Cerebellum (tissue), 4 donors: ENCODE measurements at places on chromosomes 2 and 18. TPM values are rescaled to one million over a fixed set of nuclear protein-coding genes. Genes with fewer than 3 reads are reported as not detected.
A peak's percentile ranks its signal among the peaks of the same experiment; 100 is the strongest.

CFAP65 gene
- 1.00 TPM for total RNA-seq

CDH2 gene
- total RNA-seq: 134 TPM

GULP1 gene
- 70.8 TPM for total RNA-seq

RTKN gene
- 11.0 TPM for total RNA-seq

DNA sequence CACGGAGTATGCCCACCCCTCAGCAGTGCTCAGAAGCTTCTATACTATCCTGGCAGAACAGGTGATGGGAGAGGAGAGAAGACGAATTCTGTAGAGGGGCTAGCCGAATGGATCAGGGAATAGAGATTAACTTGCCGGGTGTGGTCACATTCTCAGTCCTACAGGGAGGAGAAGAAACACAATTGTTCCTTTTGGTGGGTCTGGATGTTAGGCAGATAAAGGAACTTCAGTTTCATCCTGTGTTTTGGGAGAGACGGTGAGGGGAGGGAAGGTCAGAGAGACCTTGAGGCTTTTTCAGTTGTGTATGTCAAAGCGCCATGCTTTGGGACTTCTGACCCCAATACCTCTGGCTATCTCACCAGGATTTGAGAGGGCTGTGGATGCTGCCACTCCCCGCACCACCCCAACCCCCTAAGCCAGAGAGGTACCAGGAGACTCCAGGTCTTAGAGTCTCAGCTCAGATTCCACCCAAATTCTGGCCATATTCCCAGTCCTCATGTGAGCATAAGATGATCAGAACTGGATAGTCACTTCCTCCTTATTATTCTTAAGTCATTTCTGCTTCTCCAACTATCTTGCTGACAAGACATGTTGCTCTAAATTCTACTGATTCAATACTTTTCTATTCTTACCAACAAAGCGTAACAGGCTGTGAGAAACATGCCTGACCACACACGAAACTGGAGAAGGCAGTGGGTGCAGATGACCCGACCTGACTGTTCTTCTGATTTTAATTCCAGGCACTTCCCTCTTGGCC, 2.3 kb upstream of the TMEM37 start:
- DNase-seq: no peak

GRCh38 chr2:64493788-64494187, 30.3 kb upstream of the AFTPH start:
- no peak for DNase-seq

- no peak for DNase-seq
These were observed 234.3 kb downstream of the CDCA7 start for GRCh38 chr2:173588931-173589369.

DNA sequence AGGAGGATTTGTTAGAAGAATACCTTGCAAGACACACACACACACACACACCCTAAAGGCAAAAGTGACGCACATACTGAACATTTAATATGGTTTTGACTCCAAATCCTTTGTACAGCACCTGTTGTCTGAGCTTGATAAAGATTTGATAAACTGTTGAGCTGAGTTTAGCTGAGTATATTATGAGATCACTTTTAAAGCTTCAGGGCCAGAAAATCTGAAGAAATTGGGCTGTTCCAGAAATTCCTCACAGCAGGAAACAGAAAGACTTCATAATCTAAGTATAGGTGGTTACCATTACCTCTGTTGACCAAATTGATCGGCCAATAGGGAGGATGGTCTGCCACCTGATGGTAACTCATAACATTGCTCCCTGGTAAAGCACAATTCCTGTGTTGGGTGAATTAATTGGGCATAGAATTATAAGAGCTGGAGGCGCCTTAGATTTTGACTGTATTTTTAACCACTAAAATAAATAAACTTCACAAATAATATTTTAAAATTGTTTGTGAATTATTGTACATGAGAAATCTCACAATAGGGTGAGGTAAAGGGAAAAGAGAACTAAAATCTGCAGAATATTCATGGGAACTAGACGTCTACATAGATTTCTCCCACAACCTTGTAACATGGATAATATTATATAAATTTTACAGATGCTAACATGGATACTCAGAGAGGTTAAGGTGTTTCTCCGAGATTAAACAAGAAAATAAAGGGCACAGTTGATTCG, 21.8 kb upstream of the RPIA start:
- peak; percentile 26 for DNase-seq

DNA sequence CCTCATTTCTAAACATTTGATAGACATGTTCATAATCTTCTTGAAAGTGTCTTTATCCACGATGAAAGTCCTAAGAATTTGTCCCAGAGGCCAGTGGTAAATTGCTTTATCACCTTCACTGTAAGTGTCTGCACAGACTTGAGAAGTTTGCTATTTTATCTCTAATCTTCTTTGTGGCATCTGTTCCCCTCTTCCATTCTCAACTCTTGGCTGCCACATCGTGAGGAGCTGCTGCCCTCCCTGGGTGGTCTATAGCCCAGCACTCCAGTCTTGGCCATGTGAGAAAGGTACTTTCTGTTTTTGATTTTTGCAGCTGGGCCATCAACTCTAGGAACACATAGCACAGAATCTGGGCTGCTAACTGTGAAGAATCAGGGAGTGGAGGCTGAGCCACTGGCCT, 45.5 kb downstream of the SLC14A2 start:
- DNase-seq: no peak

DNA sequence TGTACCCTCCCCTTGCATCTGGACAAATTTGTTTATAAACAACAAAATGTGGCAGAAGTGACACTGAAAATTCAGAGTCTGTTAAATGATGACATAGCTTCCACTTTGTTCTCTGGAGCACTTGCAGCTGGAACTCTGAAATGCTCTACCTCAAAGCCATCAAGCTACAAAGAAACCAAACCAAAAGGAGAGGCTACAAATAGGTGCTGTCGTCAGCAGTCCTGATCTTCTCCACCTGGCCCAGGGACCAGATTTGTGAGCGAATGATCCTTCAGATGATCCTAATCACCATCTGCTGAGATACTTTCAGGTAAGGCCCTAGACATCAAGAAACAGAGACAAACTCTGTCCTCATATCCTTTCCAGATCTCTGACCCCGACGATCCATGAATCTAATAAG, 27.9 kb upstream of the PAIP2B start:
- no peak for DNase-seq

GRCh38 chr2:105772362-105772761, 27.6 kb downstream of the NCK2 start:
- no peak for DNase-seq

DNA sequence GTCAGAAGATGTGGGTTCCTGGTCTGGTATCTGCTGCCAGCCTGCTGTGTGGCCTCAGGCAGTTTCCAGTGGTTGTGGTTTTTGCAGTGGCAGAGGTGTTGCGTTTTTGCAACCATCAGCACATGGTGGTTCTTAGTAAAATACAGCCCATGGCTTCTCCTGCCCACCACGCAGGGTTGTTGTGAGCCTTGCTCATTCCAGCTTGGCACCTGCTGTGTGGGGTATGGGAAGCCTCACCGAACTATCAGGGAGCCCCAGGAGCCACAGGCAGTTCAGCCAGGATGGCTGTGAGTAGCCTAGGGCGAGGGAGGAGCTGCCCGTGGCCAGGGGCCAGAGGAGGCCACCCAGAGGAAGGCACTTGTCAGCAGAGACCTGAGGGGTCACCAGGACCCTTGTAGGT, 9.8 kb downstream of the ARID5A start:
- DNase-seq: no peak
